ENCODE measurements at places on chromosomes 5 and 9.
A peak's percentile ranks its signal among the peaks of the same experiment; 100 is the strongest.

- DNase-seq = no peak
Observed at GRCh38 chr9:16618524-16618923, 251.9 kb downstream of the BNC2 start.

DNA sequence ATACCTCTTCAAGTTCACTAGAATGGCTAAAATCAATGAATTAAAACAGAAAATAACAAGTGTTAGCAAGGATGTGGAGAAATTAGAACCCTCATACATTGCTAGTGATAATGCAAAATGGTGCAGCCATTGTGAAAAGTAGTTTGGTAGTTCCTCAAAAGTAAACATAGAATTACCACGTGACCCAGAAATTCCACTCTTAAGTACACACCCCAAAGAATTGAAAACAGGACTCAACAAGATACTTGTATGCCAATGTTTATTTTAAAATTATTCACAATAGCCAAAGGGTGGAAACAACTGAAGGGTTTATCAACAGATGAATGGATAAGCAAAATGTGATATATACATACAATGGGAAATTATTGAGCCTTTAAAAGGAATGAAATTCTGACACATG is 70.3 kb downstream of the BARX1 start:
- DNase-seq = no peak

DNA sequence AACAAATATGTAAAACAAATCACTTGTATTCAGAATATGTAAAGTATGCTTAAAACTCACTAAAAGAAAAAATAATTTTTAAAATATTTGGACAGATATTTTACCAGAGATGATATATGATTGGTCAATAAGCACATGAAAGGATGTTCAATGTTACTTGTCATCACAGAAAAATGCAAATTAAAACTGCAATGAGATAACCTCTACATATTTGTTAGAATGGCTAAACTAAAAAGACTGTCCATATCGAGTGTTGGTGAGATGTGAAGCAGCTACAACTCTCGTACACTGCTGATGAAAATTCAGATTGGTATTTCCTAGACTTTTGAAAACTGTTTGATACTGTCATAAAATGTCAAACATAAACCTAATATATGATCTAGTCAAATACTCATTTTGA is 685.1 kb downstream of the DTWD2 start:
- DNase-seq = no peak

DNA sequence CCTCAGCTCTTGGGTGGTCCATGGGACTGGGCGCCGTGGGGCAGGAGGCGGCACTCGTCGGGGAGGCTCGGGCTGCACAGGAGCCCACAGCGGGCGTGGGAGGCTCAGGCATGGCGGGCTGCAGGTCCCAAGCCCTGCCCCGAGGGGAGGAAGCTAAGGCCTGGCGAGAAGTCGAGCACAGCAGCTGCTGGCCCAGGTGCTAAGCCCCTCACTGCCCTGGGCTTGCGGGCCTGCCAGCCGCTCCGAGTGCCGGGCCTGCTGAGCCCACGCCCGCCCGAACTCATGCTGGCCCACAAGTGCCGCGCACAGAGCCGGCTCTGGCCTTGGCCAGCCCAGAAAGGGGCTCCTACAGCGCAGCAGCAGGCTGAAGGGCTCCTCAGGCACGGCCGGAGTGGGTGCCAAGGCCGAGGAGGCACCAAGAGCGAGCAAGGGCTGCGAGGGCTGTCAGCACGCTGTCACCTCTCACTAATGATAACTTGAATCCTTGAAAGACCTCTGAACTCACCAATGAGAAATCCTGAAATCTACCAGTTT is 1506.8 kb upstream of the WWC1 start:
- no peak for DNase-seq

- peak; percentile 49 for DNase-seq
Observed at GRCh38 chr9:96140296-96141127, 161.5 kb downstream of the HSD17B3 start.

DNA sequence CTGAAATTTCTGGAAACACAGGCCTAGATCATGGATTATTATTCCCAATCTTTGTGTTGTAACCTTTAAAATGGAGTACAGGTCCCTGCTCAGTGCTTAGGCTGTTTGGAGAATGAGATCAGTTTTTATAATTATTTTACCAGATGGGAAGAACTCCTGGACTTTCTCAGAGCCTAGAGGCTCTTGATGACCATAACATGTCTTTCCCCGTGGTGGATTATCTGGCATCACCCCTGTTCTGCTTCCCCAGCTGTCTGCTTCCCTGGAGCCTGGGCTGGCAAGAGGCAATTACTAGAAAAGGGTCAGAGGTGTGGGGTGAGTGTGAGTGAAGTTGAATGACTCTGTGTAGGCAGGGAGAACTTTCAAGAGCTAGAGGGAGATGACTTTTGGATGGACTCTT is 143.0 kb downstream of the CARTPT start:
- DNase-seq = no peak

DNA sequence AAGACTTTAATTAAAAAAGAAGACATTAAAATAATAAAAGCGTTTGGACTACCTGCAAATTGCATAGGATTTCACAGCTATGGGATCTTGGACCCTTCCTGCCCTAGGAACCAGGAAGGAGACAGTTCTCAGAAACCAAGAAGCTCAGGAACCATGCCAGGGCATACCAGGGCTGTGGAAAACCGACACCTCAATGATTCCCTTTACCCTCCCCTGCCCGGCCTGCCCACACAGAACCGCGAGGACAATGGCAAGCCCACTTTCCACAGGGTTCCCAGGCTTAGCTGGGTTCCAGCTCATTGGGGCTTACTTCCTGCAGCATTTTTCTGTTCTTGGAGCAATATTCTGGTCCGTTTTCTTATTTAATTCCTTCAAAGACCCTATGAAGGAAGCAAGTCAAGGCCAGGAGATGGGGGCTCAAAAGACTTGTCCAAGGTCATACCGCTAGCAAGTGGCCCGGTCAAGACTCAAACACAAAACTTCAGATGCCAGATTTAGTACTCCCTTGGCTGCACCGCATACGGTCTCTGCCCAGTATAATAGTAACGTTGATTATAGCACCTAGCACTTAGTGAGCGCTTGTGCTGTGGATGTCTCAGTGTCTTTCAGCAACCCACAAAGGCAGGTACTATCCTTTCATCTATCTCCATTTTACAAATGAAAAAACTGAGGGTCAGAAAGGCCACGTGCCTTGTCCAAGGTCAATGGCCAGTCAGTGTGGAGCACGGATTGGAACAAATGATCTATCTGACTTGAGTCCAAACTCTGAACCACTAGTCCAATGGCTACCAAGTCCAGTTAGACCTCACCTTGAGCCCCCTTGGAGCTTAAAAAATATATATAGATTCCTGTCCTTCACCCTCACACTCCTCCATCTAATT is 6.8 kb downstream of the FAT2 start:
- no peak for DNase-seq

DNA sequence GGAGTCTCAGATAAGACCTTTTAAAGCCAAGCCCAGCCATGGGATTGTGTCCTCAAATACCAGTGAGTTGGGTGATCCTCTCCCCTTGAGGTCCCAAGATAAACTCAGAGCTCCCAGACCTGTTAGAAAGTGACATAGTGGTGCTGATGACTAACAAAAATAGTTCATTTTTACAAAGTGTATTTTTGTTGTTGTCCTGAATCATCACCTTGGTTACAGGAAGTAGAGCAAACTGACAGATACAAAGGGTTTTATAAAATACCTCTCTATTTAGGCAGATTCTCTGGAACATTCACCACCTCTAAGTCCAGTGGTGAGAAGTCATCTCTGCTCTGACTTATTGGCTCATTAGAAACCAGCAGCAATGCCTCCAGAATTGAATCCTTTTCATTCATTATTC is 259.3 kb downstream of the CEMIP2 start:
- DNase-seq = no peak

DNA sequence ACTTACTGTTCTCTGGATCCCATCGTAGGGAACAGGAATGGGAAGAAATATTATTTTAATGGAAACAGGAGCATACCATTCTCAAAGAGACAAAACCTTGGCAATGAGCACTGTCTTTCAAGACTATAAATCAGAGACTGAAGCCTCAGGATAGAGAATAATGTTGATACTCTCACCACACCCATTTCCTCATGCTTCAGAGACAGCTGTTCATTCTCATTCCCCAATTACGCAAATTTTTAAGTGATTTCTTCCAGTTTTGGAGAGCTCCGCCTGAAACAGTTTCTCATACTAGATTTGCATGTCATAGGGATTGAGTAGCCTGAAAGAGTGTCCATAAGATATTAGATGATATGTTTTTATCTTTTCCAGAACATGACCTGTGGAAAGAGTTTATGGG is 290.5 kb upstream of the RASA1 start:
- no peak for DNase-seq

- peak; percentile 10 for DNase-seq
Observed at GRCh38 chr5:165834891-165835290, 2329.5 kb downstream of the MAT2B start.

GRCh38 chr9:14345354-14346230 is 31.7 kb upstream of the NFIB start:
- no peak for DNase-seq

DNA sequence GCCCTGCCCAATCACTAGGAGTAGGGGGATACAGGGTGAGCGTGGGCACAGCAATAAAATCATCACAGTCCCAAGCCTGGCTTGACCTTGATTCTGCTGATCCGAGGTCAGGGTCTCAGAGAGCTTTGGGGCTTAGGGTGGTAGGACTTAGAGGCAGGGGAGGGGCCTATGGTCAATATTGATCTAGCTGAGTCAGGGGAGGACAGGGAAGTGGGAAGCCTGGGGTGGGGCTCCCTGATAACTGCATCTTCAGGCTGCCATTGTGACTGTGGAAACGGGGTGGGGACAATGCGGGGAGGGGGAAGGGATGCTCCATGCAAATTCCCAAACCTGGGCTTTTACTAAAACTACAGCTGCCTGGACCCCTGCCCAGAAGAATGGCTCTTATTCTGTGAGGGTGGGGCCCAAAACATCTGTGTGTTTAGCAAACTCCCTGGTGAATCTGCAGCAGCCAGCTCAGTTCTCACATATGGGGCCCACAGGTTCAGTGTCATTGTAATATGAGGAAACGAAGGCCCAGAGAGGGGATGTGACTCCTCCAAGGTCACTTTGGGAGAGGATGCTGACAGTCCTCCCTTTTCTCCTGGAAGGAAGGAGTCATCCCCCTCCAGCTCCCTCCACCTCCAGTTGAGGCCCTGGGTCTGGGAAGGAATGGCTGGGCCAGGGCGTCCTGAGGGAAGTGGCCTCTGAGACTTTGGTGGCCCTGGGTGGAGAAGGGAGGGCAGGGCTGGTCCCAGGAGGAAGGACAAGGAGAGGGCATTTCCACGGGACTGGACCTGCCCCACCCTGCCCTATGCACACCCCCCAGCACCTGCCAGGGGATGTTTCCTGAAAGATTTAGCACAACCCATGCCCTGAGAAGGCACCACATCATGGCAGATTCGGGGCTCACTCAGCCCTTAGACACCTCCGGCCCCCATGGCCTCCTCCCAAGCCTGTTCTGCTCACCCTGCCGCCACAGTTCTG is 26.4 kb downstream of the SLC6A7 start:
- DNase-seq = no peak

All from head of caudate nucleus (tissue), 42 donors.